ENCODE measurements at places on chromosomes 2 and 18.

DNA sequence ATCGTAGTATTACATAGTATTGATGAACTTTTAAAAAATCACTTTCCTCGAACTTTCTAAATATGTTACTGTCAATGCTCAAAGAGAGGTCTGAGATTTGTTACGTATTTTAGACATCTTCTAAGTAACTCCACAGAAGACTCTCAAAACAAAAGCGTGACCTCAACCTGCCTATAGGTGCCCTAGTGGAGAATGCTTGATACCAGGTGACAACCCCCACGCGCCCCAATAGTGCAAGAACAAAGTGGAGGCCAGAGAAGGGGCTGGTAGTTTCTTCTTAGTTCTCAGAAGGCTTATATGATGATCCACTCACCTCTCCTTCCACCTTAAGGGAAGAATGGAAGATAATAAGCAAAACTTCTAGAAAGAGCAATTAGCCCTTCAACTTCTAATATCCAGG, 102.6 kb downstream of the ANKRD44 start:
- DNase-seq, result no peak

- no peak for DNase-seq
Observed at GRCh38 chr2:150742094-150742493, 254.6 kb upstream of the RND3 start.

- peak; percentile 88 for DNase-seq
Observed at GRCh38 chr2:226308986-226309385, 490.6 kb downstream of the IRS1 start.

DNA sequence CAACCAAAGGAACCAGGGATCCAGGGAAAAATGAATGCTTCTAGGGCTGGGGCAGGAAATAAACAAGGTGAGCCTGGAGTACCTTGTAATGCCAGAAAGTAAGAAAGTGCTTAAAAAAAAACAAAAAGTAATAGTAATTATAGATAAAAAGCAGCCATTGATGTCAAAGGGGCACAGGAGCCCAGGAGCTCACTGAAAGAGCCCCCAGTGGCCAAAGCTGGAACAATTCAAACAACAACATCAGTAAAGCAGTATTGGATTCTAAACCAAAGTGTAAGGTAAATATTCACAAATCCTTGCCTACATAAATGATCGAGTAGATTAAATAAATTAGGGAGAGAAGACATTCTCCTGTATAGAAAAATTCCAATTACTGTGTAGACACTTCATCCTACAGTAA, 114.3 kb upstream of the ARL4C start:
- no peak for DNase-seq

GRCh38 chr2:162710287-162710890, 128.2 kb downstream of the KCNH7 start:
- no peak for DNase-seq

GRCh38 chr2:54541995-54542394, 85.9 kb downstream of the SPTBN1 start:
- no peak for DNase-seq

GRCh38 chr18:58476516-58477256, 152.2 kb downstream of the ALPK2 start:
- no peak for DNase-seq

DNA sequence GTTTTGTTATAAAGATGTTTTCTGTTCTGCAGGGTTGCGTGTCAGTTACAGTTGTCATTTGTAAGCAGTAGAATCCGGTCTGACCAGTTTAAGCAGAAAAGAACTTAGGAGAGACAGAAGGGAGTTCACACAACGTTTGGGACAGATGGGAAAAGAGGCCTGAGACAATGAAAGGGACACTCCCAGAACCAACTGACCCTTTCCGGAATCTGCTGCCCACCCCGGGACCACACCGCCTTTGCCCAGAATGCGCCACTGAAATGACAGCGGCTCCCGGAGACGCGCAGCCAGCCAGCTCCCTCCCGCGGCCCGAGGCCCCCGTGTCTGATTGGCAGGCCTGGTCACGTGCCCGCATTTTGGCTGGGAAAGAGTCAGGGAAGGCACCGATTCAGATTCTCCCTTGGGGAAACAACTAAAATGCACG, 244.6 kb downstream of the BCL2 start:
- peak; percentile 41 for DNase-seq

DNA sequence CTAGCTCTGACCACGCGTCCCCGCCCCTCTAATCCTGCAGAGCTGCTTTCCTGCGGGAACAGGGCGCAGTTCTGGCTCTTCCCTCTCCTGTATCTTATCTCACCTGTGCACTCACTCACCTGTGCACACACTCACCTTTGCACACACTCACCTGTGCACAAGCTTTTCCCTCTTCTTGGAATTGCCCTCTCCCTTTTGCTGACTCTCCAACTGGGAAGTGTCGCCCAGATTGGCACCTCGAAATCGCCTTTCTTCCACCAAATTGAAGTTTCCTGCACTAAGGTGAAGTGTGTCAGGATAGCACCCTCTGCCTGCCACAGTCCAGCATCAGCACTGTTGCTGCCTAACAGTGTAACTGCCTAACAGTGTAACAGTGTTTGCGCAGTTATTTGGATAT, 566 bp upstream of the CMPK2 start:
- peak; percentile 35 for DNase-seq

GRCh38 chr2:225064928-225065327, 22.7 kb upstream of the DOCK10 start:
- DNase-seq, result no peak

DNA sequence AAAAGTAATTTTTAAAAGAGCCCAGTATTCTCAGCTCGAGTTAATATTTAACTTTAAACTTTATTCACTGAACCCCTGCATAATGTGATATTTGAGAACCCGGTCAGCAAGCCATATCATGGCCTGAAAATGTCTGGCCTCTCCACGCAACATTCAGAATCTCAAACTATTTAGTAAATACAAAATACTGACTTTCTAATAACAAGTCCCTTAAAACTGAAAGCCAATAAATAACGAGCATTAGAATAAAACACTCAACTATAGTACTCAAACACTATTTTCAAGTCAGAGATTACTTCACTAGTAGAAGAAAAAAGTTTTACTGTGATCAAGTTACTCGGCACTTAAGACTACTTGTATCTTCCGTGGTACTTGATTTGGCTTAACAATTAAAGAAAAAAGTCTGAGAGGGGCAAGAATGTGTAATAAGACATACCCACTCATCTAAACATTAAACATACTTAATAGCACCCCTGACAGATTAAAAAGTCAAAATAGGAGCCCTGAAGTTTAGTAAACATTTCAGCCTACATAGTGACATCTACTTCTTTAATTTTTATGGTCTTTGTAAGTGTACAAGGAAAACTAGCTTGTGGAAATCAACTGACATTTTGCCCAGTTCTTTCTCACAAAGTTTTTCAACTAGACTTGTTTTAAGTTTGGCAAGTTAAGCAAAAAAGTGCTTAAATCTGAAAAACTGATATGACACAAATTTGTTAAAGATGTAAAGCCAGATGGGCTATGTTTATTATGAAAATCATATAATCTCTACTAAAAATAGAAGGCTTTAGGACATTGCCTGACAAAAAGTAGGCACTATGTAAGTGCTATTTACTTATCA, 38.2 kb downstream of the RTN4 start:
- no peak for DNase-seq

GRCh38 chr2:74559912-74560311, 5.4 kb downstream of the DOK1 start:
- no peak for DNase-seq

- DNase-seq, result peak; percentile 48
Observed at GRCh38 chr2:239523954-239524330, 123.1 kb upstream of the HDAC4 start.

GRCh38 chr2:220646424-220646823, 925.7 kb downstream of the EPHA4 start:
- DNase-seq, result no peak

- DNase-seq, result no peak
Observed at GRCh38 chr2:172046866-172047565, 38.3 kb upstream of the DLX1 start.

GRCh38 chr18:25898965-25899364, 191.4 kb downstream of the SS18 start:
- no peak for DNase-seq

- no peak for DNase-seq
Observed at GRCh38 chr2:133322909-133323308, 245.4 kb downstream of the NCKAP5 start.

GRCh38 chr2:154692927-154693326, 5.6 kb upstream of the KCNJ3 start:
- peak; percentile 15 for DNase-seq

- no peak for DNase-seq
Observed at GRCh38 chr18:68472701-68473295, 242.1 kb downstream of the TMX3 start.

DNA sequence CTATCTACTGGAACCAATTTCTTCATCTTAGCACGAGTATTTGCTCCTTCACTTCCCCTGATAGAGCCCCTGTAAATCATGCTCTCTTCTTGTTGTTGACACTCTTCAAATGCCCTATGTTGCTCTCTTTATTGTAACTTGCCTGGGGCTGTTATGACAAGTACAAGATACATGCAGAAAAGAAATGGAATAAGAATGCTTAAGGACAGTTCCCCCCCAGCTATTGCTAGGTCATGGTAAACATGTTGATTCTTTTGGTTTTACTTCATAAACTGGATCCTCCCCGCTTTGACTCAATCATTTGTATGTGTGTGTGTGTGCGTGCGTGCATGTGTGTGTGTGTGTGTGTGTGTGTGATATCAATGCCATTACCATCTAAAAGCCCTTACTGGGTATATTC, 368.5 kb upstream of the CNTNAP5 start:
- DNase-seq, result no peak

DNA sequence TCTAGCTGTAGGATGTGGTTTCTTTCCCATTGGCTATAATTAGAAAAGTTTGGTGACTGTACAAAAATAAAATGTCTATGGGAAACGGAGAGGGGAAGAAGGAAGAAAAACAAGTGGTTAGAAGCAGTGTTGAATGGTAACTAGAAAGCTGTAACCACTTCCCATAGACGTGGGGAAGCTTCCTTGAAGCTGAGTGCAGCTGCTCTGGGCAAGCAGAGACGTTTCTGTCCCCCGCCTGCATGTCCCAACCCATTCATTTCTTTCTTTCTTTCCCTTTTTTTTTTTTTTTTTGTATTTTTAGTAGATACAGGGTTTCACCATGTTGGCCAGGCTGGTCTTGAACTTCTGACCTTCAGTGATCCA, 367.8 kb upstream of the HS6ST1 start:
- DNase-seq, result no peak

GRCh38 chr2:220374282-220374681, 746.9 kb downstream of the SLC4A3 start:
- no peak for DNase-seq

DNA sequence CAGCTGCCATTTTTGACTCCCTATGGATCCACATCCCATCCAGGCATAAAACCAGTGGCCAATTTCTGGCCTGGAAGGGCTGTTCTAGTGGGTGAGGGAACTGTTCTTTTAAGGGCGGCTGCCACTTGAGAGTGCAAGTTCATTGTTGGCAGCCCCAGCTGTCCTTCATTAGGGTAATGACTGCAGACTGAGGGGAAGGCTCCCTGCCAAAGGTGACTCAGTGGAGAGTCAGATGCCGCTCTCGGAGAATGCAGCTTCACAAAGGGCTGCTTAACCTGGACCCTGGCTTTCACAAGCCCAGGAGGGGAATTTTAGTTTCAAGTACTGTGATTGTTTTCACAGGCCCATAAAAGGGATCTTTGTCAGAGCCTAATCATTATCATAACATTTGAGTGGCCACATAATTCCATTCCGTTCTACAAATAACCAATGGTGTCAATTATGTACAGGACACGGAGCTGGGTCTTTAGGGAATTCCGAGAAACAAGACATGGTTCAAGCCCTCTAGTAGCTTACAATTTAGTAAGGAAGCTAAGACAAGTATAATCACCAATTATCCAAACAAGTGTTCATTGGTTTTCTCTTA, 235.7 kb downstream of the CDCA7 start:
- DNase-seq, result peak; percentile 95

GRCh38 chr18:49985236-49985635, 171.9 kb upstream of the ACAA2 start:
- DNase-seq, result no peak

Data from fibroblast of skin of right quadriceps (primary cell).